ENCODE measurements at places on chromosomes 3 and 15.

GRCh38 chr15:57149196-57149595 lies 227.1 kb upstream of the CGNL1 start:
- DNase-seq = no peak

DNA sequence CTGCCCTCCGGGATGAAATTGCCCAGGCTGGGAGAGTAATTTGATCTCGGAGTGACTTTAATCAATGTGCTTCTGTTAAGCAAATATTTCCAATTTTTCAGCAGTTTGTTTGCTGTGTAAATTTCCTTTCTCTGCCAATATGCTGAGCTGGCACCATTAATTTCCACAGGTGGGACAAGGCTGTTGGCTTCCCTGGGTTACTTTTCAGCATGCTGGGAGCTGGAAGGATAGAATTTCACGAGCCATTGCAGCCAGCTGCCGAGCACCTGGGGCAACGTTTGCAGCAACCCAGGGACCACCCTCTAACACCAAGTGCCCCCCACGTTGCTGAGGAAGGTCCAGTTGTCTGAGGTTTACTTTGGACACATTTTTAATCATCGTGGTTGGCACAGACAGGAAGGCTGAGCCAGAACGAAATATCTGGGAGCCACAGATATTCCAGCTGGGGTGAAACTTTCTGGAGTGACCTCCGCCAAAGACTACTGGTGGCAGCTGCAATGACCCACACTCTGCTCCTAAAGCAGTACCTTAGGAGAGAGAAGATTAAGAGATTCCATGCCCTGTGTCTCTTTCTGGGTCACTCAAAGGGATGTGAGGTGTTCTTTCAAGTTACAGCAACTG lies 293.3 kb upstream of the RGMA start:
- DNase-seq = no peak

- peak; percentile 30 for DNase-seq
Measured at GRCh38 chr15:43977072-43977884, 150.5 kb downstream of the WDR76 start.

DNA sequence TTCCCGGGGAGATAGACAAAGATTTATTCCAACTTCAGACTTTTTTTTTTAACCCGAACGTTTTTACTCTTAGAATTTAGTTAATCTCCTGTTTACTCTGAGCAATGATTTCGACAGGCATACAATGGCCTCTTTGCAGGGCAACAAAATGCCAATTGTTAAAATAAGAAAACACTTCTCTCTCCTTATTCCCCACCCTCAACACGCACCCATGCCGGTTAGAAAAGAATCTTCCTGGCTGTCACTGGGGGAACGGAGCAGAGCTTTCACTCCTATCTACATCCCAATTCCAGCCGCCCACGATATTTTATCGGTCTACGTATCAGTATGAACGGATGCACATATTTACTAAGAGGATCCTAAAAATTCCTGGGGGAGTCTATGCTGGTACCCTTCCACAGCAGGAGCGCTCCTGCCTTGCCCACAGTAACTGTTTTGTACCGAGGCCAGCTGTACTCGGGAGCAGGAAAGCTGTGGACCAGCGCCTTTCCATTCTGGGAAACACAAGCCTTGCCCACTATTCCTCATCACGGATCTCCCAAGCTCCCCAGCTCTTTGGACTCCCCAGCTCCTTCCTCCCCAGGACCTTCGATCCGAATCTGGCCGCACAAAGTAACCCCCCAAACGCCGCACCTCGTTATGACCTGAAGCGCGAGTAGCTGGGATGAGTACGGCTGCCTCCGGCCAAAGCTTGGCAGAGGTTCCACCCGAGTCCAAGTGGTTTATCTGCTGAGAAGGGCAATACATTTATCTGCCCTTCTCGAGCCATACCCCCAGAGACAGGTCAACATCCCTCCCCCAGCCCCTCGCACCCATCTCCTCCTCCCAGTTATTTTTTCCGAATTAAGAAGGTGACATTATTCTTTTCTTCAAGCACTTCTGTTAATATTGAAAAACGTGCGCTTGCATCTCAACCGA lies 2.2 kb upstream of the FOXB1 start:
- no peak for DNase-seq

DNA sequence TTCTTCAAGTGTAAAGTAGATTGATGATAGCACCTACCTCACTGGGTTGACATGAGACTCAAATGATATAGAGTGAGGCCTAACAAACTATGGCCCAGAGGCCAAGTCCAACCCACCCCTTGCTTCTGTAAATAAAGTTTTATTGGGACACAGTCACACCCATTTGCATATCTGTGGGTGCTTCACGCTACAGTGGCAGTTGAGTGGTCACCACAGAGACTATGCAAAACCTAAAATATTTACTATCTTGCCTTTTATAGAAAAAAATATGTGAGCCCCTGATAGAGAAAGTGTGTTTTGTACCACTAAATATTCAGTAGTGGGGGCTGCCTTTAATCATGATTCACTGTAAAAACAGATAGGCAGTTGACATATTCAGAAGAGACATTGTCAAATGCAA lies 38.0 kb downstream of the ACAN start:
- DNase-seq = no peak

DNA sequence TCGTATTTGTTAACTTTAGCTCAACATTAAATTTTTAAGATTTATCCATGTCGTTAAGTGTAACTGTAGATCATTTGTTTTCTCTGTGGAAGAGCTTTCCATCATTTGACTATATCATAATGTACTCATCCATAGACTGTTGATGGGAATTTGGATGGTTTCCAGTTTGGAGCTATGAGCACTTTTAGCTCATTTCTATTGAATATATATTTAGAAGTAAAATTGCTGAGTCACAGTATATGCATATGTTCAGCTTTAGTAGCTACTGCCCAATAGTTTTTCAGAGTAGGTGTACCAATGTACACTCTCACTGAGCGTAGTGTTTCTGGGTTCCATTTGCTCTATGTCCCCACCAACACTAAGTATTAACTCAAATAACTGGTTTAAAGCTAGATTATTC lies 263.0 kb downstream of the ULK4 start:
- DNase-seq = no peak

- DNase-seq = no peak
Measured at GRCh38 chr3:53215816-53216215, 40.0 kb downstream of the TKT start.

GRCh38 chr3:107685383-107685782 lies 162.6 kb downstream of the BBX start:
- DNase-seq = no peak

DNA sequence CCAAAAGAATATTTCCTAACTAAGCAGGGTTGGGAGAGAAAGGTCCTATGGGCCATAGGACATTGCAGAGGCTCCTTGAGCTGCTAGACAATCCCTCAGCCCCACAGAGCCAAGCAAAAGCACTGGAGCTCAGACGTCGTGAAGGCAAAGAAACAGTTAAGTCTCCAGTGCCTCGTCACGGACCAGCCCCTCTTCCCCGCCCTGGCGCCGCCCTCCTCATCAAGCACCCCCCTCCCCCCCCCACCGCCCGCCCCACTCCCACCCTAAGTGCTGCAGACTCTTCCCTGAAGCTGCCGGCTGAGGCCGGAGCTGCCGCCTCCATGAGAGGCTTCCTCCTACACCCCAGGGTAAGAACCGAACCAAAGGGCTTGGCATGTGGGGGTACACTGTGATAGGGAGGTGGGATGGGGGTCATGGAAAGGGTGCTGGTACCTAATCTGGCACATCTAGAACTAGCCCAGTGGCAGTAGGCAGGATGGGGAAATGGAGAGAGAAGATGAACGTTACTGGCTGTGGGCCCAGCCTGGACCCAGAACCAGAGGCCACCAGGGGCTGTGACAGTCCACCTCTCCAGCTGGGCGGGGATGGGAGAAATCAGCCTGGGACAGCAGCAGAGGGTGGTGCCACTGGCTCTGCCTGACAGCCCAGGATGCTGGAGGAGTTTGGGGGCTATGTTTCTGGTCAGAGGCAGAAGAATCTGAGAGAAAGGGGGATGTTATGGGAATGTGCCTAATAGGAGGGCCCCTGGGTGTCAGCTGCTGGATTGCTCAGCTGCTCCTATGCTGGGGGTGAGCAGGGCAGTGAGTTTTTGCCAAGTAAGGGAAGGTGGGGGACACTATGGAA lies at the start of gene MAP1A:
TSS of gene MAP1A (plus strand) at position 255 of the 843 bp plus-strand sequence. CDS start 3,866 bp downstream, outside the sequence.
- no peak for DNase-seq

- no peak for DNase-seq
Measured at GRCh38 chr15:73934281-73934680, 8.0 kb downstream of the LOXL1 start.

Data from GM10248 (cell line).